ENCODE measurements at places on chromosomes 16 and 17.

- no peak for DNase-seq
Observed at GRCh38 chr17:42118545-42118944, 2.6 kb downstream of the KAT2A start.

- DNase-seq, result no peak
Observed at GRCh38 chr16:1278477-1278876, 22.6 kb downstream of the TPSD1 start.

- no peak for DNase-seq
Observed at GRCh38 chr16:11134722-11135463, 121.1 kb downstream of the SOCS1 start.

GRCh38 chr17:75530837-75531720 is 5.6 kb downstream of the LLGL2 start:
- no peak for DNase-seq

GRCh38 chr16:2295056-2295798 is 27.3 kb upstream of the RNPS1 start:
- DNase-seq, result peak; percentile 57

GRCh38 chr16:11242658-11243057 is 13.3 kb downstream of the SOCS1 start:
- no peak for DNase-seq

GRCh38 chr16:25257470-25257955 is at the start of gene ZKSCAN2:
TSS of gene ZKSCAN2 (minus strand) at chr16:25257845. CDS start at chr16:25257127, 718 bp downstream.
- DNase-seq, result peak; percentile 54

- no peak for DNase-seq
Observed at GRCh38 chr17:38329808-38330730, 13.7 kb downstream of the GPR179 start.

DNA sequence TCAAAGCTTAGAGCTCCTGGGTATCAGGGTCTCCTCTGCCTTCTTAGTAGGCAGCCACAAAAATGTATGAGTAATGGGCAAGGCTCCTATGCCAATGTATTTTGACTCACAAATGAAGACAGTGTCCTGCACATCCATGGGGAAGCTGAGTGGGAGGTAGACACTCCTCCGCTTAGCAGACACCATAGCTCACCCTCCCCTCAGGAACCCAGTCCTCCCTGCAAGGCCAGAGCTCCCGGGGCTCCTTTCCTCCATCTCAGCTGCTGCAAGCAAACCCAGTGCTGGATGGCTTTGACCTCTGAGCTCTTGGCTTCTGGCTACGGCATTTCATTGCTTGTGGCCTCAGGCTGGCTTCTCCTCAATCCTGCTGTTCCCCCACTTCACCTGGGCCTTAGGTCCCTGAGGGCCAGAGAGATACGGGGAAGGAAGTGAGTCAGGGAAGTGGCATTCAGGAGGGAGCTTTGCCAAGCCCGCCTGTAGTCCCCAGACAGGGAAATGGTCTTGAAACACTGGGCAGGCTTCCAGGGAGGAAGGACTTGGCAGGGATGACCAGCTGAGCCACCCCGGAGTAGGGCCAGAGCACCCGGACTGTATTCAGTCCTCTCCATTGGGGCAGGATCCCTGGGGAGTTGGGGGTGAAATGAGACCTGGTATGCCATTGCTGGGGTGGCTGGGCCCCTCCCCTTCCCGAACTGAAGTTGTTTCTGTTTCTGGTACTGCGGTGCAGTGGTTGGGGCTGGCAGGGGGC is 4.5 kb downstream of the ABCC3 start:
- no peak for DNase-seq

- no peak for DNase-seq
Observed at GRCh38 chr17:10172241-10172741, 26.1 kb downstream of the GAS7 start.

DNA sequence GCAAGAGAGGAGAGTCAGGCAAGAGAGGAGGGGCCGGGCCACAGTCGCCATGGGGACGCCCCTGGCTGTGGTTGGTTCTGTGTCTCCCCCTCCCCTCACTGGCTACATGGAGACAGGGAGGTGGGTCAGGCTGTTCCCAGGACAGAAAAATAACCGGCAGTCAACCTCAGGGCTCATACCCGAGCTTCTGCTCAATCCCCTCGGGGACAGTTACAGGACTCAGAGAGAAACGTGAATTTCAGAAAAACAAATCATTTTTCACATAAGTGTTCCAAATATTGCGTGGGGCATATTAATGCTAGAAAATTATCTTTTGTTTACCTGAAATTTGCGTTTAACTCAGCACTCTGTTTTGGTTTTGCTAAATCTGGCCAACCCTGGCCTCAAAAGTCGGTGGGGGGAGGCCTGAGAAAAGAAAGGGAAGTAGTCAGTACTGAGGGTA is 22.2 kb upstream of the CPSF4L start:
- DNase-seq, result no peak

- DNase-seq, result no peak
Observed at GRCh38 chr17:44360826-44361225, 2.8 kb downstream of the FAM171A2 start.

DNA sequence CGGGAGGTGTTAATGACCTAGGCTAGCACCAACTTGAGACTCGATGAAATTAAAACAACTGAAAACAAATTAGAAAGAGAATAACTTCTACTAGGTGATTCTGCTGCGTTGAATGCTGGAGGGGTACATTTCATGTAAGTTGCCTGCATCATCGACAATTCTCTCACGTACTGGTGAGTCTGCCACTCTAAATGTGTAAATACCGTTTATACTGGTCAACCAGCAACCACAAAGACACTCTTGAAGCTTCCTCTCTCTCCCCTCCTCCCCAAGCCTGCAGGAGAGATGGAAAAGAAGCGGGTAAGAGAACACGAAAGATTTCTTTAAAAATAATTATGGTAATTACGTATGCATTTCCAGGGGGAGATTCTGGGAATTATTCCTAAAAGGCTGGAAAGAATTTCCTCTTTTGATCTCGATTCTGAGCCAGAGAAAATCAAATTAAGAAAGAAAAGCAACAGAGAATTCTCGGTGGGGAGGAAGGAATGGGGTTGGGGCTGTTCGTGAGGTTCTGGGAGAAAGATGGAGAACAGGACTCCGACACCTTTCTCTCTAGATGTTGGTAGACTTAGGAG is 68.6 kb upstream of the MRTFB start:
- DNase-seq, result no peak

DNA sequence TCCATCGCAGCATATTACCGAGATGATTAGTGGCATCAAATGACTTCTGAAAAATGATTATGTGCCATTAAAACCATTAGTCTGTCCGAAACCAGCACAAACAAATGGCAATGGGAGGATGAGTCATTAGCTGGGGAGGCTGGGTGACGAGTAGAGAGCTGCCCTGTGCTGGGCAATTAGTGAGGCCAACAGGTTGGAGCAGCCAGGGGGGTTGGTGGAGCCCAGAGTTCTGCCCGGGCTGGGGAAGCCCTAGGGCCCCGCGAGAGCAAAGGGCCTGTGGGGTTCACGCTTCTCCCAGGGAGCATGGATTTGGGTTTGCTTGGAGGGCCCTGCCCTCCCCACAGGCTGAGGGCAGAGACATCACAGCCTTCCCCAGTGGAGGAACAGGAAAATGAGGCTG is 152.1 kb upstream of the RPL38 start:
- no peak for DNase-seq

- no peak for DNase-seq
Observed at GRCh38 chr17:35056013-35056412, 7.5 kb downstream of the RFFL start.

DNA sequence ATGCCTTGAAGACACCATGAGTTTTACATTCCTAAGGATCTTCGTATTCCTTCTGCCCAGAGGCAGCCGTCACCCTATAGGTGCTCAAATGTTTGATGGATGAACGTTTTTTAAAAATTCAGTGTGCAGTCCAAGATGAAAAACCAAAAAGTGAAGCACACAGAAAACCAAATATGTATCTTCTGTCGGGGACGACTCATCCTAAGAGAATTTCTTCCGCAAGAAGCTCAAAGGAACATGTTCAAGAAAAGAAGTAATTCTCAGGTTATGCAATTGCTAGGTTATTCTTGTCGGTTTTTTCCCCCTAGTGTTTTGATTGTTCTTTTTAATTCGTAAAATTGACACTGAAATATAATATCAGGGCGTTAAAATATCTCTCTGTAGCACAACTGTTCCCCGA is 1.4 kb downstream of the CENPV start:
- no peak for DNase-seq

DNA sequence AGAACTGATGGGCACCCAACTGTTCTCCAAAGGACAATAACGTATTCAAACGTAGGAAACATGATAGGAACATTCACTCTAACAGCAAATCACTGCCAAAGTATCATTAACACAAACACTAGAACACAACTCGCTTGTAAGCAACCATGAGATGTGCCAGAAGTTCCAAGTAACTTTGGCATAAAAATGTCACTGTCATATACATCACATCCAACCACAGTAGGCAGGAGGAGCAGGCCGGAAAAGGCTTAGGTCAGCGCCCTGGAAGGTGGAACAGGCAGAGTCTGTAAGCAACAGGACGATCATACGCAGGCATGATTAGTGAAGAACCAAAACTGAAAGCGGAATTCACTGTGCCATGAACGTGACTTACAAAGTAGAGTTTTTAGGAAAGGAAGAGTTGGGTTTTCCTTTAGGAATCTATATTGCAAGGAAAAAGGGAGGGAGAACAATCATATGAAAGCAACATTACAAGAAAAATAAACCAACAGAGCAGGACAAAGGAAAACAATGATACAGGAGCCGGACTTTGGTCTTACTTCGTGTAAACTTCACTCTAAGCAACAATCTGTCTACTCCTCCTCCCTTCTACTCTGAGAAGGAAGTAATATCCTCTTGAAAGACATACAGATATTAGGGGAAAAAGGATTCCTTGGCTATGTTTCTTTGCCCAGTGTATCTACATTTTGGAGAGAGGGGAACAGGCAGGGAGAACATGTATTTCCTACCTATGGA is 52.3 kb downstream of the YWHAE start:
- DNase-seq, result no peak

- DNase-seq, result no peak
Observed at GRCh38 chr16:19735074-19735867, 17.2 kb downstream of the IQCK start.

- no peak for DNase-seq
Observed at GRCh38 chr17:81135505-81136278, 29.6 kb upstream of the PVALEF start.

- no peak for DNase-seq
Observed at GRCh38 chr17:78714534-78714933, 67.5 kb downstream of the CYTH1 start.

GRCh38 chr17:46964315-46965265 is 14.5 kb downstream of the RPRML start:
- DNase-seq, result no peak

DNA sequence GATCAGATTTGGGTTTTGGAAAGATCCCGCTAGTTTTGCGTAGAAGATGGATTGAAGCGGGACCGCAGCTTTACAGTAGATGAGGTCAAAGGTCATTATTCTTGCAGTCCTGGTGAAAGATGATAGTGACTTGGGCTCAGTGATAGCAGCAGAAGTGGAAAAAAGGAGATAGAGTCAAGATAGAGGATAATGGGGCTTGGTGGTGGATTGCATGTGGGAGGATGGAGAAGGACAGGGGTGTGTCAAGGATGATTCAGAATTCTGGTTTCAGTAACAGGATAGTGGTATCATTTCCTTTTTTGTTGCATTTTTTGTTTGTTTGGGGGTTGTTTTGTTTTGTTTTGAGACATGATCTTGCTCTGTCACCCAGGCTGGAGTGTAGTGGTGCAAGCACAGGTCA is 28.7 kb downstream of the CHD9NB start:
- DNase-seq, result no peak

DNA sequence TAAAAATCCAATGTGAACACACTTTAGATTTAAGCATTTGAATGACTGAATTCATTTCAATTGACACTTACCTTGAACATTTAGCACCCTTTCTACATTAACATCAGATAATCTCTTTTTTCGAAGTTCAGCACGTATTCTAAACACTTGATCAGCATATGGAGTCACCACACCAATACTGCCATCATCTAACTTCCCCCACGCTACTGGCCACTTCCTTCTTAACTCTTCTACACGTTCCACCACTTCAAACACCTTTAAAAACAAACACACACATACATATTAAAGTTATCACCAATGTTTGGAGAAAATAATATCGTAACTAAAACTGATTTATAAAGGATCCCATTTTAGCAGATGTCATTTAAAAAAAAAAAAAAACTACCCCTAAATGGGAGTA is 93.5 kb downstream of the CACNG1 start:
- no peak for DNase-seq

GRCh38 chr17:5126719-5127488 is 11.1 kb downstream of the USP6 start:
- DNase-seq, result no peak

DNA sequence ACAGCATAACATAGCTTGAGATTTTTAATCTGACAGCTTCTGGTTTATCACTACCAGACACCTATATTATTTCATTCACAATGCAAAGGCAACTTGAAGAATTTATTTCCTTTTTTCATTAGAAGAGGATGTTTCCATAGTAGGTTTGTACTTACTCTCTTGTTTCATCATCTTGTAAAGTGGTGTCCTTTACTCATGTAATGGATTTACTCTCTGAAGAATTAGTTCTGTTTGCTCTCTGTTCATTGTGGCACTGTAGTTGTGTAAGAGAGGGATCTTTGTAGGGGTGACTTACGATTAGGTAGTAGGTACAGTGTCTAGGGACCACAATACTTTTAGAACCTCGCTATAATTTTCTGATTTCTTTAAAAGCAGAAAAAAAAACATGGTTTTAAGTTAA is 256.1 kb downstream of the BCAS3 start:
- no peak for DNase-seq

DNA sequence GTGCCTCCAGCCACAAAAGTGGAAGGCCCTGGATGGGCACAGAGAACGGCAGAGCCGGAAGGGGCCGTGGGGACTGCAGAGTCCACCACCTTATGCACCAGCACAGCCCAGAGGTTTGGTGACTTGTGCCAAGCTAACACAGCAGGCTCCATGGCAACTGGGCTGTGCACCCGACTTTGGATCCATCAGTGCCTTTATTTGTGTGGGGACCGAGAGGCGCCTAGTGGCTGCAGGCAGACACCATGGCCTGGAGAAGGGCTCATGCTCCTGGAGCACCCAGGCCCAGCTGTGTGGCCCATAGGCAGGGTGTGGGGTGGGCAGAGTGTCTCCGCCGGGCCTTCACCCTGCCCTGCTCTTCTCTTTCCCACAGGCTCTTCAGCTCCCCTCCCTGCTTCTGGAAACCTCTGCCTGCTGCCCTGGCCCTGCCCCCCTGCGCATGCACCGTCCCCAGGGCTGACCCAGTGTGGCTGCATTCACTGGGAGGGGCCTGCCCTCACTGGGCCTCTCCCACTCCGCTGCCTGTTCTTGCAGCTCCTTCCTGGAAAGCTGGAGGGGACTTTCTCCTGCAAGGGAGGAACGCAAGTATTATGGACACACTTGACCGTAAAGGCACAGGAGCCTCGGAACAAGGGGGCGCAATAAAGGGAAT is 10.1 kb downstream of the C16orf90 start:
- DNase-seq, result no peak

DNA sequence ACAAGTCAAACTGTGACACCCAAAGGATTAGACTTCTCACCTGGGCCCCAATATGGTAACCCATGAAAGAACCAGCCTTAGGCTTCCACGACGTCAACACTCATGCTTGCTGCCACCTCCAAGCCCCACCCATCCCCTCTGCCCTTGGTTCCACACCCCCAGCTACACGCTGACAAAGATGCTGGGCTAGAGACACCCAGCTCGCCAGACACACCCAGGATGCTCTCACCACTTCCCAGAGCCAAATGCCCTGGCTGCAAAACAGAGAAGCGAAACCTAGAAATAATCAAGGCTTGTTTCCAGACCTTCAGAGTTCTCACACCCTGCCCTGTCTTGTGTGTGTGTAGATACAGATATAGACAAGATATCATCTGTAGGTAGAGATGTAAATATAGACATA is 26.0 kb upstream of the ADCY9 start:
- peak; percentile 19 for DNase-seq

GRCh38 chr17:41547921-41548843 is 20.1 kb upstream of the KRT19 start:
- no peak for DNase-seq

GRCh38 chr16:49932434-49932833 is 76.5 kb upstream of the ZNF423 start:
- no peak for DNase-seq

All from GM12864 (cell line).